ENCODE measurements at places on chromosomes 11 and 22.

- no peak for DNase-seq
These were observed 109.9 kb downstream of the CACNA1I start for GRCh38 chr22:39680486-39680885.

DNA sequence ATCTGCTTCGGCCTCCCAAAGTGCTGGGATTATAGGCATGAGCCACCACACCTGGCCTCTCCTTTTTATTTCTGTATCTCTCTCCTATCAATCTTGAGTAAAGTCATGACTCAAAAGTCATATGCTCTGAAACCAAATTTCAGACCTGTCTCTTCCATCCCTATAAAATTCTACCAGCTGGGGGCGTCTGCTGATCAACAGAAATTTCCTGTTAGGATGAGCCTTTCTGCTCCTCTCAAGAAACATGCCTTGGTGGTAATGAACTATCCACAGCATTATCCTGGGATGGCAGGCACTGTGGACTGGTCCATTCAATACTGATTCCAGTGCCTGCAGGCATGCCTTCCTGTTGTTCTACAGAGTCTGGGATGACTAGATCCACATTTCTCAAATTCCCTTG is 472.6 kb downstream of the NELL1 start:
- DNase-seq = no peak

- no peak for DNase-seq
These were observed 30.5 kb downstream of the MRGPRD start for GRCh38 chr11:68950270-68950669.

DNA sequence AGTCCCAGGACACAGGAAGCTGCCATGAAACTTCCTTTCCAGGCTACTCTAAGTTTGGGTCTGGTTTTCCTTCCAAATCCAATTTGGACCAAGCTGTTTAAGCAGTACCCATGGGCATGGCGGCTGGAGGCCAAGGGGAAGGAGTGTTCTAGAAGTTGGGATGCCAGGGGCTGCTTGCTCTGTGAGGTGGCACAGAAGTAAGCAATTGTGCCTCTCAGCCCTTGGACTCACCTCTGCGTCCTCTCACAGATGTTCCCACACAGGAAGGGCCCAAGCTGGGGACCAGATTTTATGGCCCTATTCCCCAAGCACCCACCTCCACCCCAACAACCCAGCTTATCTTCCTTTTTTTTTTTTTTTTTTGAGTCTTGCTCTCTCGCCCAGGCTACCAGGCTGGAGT is 3.5 kb upstream of the DGAT2 start:
- DNase-seq = no peak

- DNase-seq = no peak
These were observed 91.3 kb downstream of the MYEOV start for GRCh38 chr11:69385144-69385820.

GRCh38 chr11:68468217-68468828 is 7.8 kb downstream of the PPP6R3 start:
- peak; percentile 34 for DNase-seq

DNA sequence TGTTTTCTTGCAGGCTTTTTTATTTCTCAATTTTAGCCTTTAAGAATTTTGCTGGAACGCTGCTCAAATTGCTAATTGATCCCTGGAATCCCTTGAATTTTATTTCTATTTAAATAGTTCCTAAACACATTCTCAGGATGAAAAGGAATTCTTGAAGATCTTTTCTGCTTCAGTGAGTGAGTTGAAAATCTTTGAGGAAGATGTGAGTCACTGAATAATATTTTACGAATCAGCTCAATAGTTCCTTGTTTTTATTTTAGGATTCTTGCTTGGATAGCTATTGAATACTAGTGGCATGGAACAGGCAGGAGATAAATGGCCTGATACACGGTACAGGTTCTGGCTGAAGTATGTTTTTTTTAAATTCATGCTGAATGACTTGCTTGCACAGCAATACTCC is 194.6 kb upstream of the CCDC90B start:
- no peak for DNase-seq

GRCh38 chr22:42291287-42291686 is 20.8 kb upstream of the TCF20 start:
- no peak for DNase-seq

- no peak for DNase-seq
These were observed 8.5 kb upstream of the GAL3ST1 start for GRCh38 chr22:30582788-30583545.

DNA sequence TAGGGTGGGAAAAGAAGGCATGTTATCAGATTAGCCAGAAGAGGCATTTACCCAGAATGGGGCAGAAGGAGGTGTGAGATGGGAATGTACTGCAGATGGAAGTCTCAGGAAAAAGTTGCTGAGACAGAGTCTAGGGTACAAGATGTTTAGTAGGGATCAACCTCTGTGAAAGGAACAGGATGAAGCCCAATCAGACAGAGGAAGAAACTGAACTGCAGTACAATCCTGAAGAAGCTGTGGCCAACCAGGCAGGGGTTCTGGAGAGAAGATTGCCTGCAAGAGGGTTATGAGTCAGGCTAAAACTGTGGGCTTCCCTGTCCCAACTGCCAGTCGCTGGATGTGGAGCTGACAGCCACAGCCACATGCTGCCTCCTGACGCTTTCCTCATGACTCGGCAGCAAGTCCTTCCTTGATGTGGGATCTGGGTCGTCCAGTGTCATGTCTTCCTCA is 64.0 kb downstream of the CWC15 start:
- DNase-seq = no peak

DNA sequence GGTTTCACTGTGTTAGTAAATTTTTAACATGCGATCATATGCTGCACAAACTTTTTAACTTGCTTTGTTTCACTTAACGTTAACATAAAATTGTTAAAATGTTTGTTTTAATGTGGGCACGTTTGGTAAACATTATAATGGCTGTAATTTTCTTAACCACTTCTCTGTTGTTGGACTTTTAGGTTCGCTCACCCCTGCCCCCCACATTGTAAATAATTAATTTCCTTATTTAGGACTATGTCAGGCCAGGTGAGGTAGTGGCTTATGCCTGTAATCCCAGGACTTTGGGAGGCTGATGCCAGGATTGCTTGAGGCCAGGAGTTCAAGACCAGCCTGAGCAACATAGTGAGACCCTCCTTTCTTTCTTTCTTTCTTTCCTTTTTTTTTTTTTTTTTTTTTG is 6.7 kb upstream of the DIXDC1 start:
- no peak for DNase-seq

DNA sequence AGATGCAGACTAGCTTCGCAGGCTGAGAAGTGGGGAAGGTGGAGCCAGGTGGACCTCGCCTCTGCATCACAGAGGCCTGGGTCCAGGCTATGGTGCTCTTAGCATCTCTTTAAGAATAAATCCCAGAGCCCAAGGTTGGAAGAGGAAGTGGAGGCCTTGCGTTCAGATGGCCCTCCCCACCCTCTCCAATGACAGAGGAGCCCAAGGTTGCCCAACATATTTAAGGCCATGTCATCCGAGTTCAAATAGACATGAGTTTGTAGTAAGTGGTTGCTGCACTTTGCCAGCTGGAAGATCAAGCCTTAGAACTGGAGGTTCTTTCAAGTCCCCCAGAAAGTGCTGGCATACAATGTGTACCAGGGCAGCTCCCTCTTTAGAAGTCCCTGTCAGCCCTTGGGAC is 47.1 kb upstream of the HORMAD2 start:
- no peak for DNase-seq

DNA sequence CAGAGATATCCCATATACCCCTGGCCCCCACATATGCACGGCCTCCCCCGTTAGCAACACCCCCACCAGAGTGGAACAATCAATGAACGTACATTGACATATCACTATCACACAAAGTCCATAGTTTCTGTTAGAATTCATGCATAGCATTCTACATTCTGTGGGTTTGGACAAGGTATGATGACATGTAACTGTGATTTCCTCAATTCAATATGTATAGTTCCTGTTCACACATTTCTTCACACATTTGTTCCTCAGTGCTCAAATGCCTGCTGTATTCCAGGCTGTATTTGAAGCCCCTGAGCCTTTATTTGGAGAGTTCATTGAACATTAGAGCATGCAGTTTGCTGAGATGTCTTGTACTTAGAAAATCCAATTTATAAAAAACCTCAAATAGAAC is 69.9 kb downstream of the PTPRJ start:
- DNase-seq = no peak

- no peak for DNase-seq
These were observed 15.9 kb downstream of the INCENP start for GRCh38 chr11:62139526-62140303.

GRCh38 chr11:43579171-43579918 is 101.2 kb upstream of the HSD17B12 start:
- DNase-seq = peak; percentile 55

- no peak for DNase-seq
These were observed 21.8 kb downstream of the RTN4RL2 start for GRCh38 chr11:57481915-57482781.

GRCh38 chr11:117910941-117911655 is 18.1 kb downstream of the TMPRSS13 start:
- no peak for DNase-seq

DNA sequence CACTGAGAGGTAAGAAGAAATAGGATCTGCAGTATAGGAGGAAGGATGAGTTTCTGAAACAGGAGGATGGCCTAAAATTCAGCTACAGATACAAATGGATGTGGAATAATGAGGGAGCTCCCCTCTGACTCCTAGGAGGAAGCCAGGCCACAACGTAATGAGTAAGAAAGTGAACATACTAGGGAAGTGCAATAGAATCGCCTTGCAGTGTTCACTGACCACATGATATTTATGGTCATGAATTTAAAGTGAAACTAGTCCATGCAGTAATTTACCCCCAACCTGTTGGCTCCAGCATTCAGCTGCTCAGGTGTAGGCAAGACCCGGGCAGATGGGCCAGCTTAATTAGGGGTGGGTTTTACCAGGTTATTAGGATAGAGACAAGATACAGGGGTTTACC is 101.7 kb downstream of the DEUP1 start:
- DNase-seq = no peak

GRCh38 chr22:28759861-28760560 is 12.5 kb upstream of the CCDC117 start:
- DNase-seq = no peak

GRCh38 chr22:38460426-38460840 is 5.4 kb upstream of the KCNJ4 start:
- DNase-seq = no peak

DNA sequence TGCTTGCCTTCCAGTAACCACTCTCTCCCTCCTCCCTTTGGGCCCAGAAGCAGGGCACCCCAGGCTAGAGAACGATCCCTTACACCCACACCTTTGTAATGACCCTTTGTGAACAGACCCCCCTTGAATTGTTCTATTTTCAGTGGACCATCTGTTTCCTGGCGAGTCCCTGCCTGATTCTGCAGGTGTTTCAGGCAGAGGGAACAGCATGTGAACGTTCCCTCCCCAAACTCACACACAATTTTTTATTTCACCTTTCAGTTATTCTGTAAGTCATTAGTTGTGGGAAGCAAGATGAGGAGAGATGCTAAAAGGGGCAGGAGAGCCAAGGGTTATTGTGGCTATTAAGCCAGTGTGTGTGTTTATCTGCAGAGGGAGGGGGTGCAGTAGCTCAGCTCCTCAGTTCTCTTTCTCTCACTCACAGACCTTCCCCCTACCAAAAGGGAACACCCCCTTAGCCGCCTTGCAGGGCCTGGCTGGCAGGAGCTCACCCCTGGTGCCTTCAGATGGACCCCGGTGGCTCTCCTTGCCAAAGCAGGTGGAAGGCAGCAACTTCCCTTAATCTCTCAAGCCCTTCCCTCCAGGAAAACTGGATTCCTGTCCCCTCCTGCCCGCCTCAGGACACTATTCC is 64.8 kb upstream of the SPON1 start:
- DNase-seq = no peak

DNA sequence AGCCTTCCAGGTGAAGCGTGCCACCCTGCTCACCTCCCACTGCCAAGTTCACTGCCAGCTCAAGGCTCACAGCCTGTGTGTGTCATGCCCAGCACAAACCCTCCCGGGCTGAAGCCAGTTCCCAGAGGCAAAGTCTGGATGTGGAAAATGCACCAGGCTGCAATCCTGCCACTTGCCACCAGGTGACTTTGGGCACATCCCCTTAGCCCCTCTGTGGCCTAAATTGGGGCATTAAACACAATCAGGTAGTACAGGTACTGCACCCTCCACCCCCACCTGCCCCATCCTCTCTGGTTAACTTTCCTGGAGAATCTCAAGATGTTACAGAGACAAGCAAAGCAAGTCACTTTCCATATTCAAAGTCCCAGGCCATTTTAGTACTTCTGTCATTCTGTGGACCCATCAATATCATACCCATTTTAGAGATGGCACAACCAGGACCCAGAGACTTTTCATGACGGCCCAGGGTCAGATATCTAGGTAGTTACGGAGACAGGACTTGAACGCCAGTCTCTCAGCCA is 1.8 kb upstream of the RASD2 start:
- DNase-seq = peak; percentile 30

- no peak for DNase-seq
These were observed 12.2 kb upstream of the NNMT start for GRCh38 chr11:114284021-114284420.

- DNase-seq = no peak
These were observed 10.0 kb downstream of the IL2RB start for GRCh38 chr22:37139762-37140161.

- no peak for DNase-seq
These were observed 874.4 kb downstream of the NTM start for GRCh38 chr11:132244846-132245245.

- DNase-seq = no peak
These were observed 804 bp downstream of the ACER3 start for GRCh38 chr11:76861490-76861953.

- peak; percentile 90 for DNase-seq
These were observed at the start of gene NCF4 for GRCh38 chr22:36860821-36861659. Gene NCF4 (plus strand): TSS chr22:36861006. CDS start chr22:36861172, 166 bp downstream.

- no peak for DNase-seq
These were observed 3.4 kb upstream of the MUC5B start for GRCh38 chr11:1219446-1219833.

DNA sequence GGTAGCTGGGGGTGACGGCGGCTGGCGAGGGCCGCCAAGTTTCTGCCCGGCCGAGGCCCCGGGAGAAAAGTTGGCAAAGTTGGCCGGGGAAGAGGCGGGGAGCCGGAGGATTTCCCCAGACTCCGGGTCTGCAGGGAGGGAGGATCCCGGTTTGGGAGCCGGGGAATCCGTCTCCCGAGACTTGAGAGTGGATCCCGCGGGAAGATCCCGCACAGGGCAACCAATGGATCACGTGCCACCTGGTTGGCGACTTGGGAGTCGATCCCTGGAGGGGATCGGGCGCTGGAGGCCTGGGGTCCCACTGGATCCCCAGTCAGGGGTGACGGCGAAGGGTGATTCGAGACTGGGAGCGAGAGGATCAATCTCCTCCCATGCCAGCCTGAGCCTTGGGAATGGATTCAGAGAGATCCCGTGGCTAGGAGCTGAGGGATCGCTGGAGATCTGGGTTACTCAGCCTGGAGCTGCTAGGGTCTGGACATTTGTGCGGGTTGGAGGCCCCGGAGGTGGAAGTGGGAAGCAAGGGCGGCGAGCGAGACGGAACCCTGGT is 394 bp downstream of the KIAA1671 start:
- DNase-seq = no peak

- DNase-seq = peak; percentile 10
These were observed 58.7 kb downstream of the CTTN start for GRCh38 chr11:70456921-70457532.

- no peak for DNase-seq
These were observed 18.5 kb downstream of the MORC2 start for GRCh38 chr22:30949934-30950660.
